ENCODE measurements at places on chromosomes 6 and 20.

- DNase-seq: peak; percentile 19
These were observed 159.9 kb downstream of the OR2B2 start for GRCh38 chr6:27752038-27752885.

GRCh38 chr20:61957961-61958715 lies 107.5 kb downstream of the TAF4 start:
- no peak for DNase-seq

GRCh38 chr6:155244434-155244833 lies 19.4 kb upstream of the CLDN20 start:
- no peak for DNase-seq

- no peak for DNase-seq
These were observed 347.0 kb downstream of the CDH4 start for GRCh38 chr20:61599061-61599531.

GRCh38 chr6:134057478-134057877 lies 5.1 kb upstream of the SLC2A12 start:
- no peak for DNase-seq

GRCh38 chr6:143187238-143187923 lies 126.7 kb downstream of the AIG1 start:
- no peak for DNase-seq

GRCh38 chr6:109799664-109800063 lies 108.6 kb downstream of the FIG4 start:
- no peak for DNase-seq

- no peak for DNase-seq
These were observed 150.4 kb downstream of the GRM4 start for GRCh38 chr6:33995309-33996119.

GRCh38 chr6:38057994-38058393 lies 238.5 kb downstream of the ZFAND3 start:
- peak; percentile 10 for DNase-seq

DNA sequence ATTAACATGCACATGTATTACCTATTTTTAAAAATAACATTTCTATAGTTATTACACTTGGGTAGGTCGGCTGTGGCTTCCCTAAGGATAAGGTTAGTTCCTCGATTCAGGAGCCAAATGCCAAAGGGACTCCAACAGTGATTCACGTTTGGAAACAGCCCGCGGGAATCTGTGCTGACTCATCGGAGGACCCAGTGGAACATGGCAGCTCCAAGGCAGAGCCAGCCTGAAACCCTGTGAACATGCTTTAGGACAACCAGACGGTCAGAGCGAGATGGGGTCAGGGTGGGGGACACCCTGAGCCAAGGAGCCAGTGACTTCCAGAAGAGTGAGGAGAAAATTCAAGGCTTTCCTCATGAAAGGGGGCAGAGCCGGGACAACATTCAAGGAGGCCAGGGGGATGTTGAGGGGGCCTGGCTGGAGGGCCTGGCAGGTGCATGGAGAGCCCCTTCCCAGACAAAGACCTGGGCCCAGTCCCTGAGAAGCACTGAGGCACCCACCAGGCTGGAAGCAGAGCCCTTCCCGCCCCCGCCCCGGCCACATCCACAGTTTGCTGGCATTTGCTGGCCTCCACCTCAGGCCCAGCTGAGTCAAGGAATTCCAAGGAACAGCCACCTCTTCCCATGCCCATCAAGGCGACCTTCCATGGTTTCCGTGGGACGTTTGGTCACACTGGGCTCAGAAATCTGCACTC lies 133.2 kb downstream of the SNX5 start:
- no peak for DNase-seq

- DNase-seq: no peak
These were observed 11.0 kb downstream of the C6orf118 start for GRCh38 chr6:165298402-165298801.

GRCh38 chr6:164749221-164750064 lies 560.0 kb downstream of the C6orf118 start:
- DNase-seq: no peak

- no peak for DNase-seq
These were observed 59.8 kb downstream of the SOD2 start for GRCh38 chr6:159633196-159633595.

DNA sequence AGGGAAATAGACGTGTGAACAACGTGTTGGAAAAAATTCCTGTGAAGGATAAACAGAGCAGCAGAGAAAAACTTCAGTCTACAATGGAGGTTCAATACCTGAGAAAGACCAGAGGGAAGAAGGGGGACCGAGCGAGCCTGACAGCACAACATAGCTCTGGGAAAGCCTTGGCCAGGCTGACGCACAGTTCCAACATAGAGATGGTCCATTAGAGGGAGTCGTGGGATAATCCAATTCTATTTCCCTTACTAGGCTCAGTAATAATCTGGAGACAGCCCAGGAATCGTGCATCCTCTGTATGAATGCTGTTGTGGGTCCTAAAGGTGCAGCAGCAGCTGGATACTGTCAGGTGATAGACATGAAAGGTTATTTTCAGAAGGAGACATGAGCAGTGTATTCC lies 370.8 kb upstream of the BTBD3 start:
- DNase-seq: no peak

DNA sequence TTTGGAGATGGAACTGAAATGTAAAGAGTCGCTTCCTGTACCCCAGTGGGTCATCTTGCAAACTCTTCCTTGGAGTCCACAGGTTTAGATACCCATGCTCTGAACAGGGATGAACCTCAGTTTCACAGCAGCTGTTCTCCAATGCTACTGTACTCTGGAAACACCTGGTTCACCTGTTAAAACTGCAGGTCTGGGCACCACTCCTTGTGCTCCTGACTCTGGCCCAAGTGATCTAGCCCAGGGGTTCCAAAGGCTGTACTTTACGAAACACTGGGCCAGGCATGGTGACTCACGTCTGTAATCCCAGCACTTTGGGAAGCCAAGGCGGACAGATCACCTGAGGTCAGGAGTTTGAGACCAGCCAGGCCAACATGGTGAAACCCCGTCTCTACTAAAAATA lies 102.1 kb downstream of the ATP9A start:
- no peak for DNase-seq

GRCh38 chr6:56652231-56652630 lies 9.5 kb upstream of the DST start:
- no peak for DNase-seq

- no peak for DNase-seq
These were observed 116.5 kb downstream of the FAM120B start for GRCh38 chr6:170423030-170423429.

DNA sequence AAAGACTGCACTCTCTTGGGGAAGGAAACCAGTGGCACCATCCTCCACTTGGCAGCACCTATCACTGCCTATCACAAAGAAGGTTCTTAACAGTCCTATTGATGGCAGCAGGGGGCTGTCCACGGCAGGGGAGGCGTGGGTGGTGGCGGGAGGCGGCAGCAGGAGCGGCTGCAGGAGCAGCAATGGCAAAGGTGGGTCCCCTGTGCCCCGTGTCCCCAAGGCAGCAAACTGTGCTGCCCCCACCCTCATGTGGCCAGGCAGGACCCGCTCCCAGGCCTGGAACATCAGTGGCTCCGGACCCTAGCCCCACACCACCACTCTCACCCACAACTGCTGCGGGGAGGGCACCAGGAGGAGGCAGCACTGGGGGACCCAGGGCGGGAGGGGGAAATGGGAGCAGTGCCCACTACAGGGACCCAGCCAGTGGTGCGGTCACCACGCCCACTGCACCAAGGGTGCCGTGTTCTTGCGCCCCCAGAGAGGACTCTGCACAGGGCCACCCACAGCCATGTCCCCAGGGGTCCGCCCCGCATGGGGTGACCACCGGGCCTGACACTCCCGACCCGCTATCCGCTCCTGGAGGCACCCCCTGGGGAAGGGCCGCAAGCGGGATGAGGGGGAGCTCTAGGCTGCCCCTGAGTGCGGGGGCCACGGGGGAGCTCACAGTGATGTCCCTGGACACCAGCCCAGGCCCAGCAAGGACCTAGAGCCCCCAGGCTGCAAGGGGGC lies 54.6 kb downstream of the GMDS start:
- DNase-seq: no peak

DNA sequence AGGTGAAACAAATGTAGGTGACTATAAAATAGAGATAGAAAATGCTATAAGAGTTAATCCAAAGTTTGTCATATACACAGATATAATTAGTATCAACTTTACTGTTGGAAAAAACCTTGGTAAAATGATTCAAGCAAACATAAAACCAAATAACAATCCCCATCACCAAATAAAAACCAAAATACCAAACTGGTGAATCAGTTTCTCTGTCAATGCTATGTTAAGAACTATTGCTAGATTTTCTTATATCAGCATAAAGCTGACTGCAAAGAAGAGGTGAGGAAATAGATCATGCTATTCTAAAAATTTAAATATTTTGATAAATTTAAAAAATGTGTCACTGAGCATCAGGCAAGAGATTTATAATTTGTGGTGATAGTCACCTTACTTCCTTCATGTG lies 658.4 kb downstream of the PHF3 start:
- DNase-seq: no peak

DNA sequence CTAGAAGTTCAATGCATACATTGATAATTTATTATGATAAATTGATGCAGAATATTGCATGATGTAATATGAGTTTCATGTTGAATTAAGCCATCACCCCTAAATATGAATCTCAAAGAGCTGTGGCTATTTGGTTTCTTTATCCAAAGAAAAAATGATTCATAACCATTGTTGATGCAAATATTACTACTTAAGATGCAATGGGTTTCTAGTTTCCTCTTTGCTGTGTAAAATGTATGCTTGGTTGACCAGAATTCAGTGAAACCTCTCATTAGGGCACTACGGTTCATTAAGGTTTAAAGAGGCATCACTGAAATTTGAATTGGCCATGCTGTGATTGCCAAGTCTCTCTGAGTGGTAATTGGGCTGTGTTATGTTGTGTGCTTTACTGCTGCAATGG lies 492.5 kb upstream of the FLRT3 start:
- DNase-seq: no peak

DNA sequence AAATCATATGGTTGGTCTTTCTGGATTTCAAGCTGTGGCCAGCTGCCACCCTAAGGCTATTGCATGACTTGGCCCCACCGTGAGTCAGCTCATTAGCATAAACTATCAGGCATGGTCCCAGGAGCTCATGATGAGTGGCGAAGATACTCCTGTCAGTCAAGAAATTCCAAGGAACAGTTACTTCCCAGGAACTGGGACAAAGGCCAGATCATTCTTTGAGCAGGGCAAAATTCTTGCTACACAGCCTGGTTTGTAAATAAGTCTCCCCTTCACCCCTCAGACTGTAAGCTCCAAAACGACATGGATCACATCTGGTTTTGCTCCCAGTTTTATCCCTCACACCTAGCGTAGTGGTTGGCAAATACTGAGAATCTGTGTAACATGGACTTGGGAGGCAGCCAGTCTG lies 33.0 kb upstream of the KIAA1586 start:
- no peak for DNase-seq

DNA sequence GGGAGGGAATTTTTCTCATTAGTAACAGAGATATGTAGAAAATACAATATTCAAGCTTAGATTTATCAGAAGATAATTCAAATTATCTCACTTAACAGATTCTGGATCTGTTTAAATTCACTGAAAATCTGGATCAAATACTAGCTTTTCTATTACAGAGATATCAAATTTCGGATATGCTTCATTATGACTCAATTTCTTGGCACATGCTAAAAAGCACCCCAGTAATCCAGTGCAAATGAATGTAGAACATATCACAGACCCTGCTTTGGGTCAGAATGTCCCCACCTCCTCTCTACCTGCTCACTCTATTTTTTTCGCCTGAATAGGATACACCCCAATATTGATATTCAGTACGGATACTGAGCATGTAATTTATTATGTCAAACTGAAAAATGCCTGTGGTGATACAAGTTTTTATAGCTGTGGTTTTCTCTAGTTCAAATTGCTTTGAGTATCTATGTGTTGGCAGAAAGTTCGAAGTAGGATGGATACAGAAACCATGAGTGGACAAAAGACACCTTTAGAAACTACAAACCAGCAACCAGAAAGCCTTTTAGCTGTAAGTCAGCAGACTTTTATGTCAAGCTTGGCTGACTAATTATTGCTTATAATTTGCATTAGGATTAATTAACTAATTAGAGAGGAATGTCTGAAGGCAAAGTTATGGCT lies 290.0 kb downstream of the TFAP2B start:
- DNase-seq: no peak

GRCh38 chr20:32631933-32632460 lies 41.7 kb downstream of the C20orf203 start:
- DNase-seq: no peak

DNA sequence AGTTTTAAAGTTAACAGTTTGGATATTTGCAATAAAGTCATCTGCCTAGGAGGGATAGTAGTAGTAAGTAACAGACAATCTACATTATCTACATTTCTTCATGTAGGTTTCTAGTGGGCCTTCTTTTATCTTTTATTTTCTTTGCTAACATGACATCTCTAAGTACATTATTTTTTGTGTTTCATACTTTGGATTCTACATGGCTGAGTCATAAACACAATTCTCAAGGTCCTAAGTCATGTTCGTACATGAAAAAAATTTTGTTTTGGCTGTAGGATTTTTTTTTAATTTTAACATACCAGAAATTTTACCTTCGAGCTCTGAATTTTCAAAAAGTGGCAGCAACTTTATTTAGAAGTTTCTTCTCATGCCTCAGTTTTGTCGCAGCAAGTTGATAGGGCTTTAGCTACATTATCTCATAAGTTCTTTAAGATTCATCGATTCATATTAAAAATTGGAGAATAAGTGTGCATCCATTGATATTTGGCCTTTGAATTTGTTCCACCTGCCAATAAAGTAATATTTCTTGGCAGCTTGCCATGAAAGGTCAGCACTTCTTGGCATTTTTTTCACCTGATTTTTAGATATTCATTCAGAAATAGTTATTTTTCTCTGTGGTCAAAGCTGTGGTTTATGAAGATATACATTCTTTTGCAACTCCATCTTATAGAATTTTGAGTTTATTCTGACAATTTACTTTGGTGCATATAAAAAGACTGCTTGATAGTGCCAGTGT lies 146.2 kb downstream of the GRIK2 start:
- DNase-seq: no peak

DNA sequence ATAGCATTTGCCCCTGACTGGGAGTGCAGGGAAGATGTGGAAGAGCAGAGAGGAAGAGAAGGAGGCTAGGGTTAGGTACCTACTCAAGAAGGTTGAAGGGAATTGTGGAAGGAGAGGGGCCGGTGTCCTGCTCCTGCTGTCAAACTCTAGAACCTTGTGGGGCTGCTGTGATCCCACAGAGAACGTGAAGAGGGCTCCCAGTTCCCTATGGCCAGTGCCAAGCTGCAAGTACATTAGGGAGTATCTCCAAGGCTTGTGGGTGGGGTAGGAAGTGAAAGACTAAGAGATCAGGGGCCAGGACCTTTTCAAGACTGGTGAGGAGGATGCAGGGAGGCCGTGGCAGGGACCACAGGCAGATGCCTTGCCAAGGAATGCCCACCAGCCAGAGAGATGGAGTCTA lies 263.4 kb downstream of the CDH26 start:
- DNase-seq: no peak

GRCh38 chr6:56864171-56864616 lies 90.7 kb upstream of the BEND6 start:
- DNase-seq: no peak

GRCh38 chr6:35310265-35310831 lies 12.7 kb downstream of the DEF6 start:
- DNase-seq: no peak

GRCh38 chr6:4133941-4134838 lies 1.2 kb downstream of the ECI2 start:
- DNase-seq: peak; percentile 23

GRCh38 chr6:160973311-160974250 lies 18.0 kb upstream of the MAP3K4 start:
- no peak for DNase-seq

GRCh38 chr6:6586671-6587526 lies 1.6 kb upstream of the LY86 start:
- no peak for DNase-seq
